Activated T-cell treated with anti-CD3 and anti-CD28 coated beads, Interleukin-2, amount 50 U/mL, for 72 hours (primary cell): ENCODE measurements at places on chromosomes 7 and 10. TPM values are rescaled to one million over a fixed set of nuclear protein-coding genes. Genes with fewer than 3 reads are reported as not detected.

Gene C10orf90
- total RNA-seq: not detected

Gene CHN2
- 1.2 TPM for total RNA-seq

Gene ITGB8
- 0.02 TPM for total RNA-seq

Gene PWWP2B
- 5.2 TPM for total RNA-seq

Gene TMEM236
- 0.58 TPM for total RNA-seq

Gene SCD
- total RNA-seq: 79.5 TPM

Gene C7orf57
- total RNA-seq: 0.12 TPM

Gene ABCB1
- 20.1 TPM for total RNA-seq

Gene PAPSS2
- total RNA-seq: 0.53 TPM
